ENCODE measurements at places on chromosomes 4 and X.

DNA sequence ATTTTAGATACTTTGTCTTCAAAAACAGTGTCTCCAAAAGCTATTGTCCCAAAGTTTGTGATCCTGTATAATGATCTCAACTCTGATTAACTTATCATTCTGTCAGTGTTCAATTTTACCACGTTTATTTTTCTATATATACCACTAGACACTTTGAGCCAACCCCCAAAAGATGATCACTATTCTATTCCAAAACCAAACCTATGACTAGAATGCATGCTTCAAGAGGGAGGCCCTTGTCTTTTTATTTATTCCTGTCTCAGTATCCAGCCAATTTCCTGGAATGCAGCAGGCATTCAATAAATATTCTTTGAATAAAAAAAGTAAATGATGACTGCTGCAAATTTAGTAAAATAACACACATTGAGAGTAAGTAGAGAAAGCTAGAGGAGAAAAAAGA is 275.6 kb downstream of the LDB2 start:
- no peak for DNase-seq

- no peak for DNase-seq
These were observed 55.9 kb downstream of the STARD8 start for GRCh38 chrX:68703369-68703768.

GRCh38 chr4:74583089-74583700 is 138.3 kb downstream of the AREG start:
- no peak for DNase-seq

DNA sequence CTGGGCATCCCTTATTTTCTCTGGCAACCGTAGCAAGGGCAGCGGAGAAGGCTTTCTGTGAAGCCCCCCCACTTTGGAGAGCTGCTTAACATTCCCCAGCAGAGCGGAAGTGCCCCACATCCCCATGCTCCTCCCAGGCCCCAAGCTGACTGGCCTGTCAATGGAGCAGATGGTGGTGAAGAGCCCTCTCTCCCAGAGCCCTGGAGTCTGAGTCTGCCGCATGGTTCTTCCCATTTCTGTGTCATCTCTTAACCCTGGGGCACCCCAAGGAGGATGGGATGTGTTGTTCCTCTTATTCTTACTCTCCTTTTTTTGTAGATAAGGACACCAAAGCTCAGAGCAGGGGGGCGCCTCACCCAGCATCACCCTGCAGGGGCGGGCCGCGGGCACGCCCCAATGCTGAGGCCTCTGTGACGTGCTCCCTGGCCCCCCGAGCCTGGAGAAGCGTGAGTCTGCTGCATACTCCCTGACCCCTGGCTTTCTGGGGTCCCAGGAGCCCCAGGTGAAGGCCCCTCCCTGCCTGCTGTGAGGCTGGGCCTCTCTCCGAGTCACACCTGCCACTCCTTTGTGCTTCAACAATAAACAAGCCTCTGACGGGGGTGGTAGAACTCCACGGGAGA is 35.9 kb downstream of the ADRA2C start:
- no peak for DNase-seq

DNA sequence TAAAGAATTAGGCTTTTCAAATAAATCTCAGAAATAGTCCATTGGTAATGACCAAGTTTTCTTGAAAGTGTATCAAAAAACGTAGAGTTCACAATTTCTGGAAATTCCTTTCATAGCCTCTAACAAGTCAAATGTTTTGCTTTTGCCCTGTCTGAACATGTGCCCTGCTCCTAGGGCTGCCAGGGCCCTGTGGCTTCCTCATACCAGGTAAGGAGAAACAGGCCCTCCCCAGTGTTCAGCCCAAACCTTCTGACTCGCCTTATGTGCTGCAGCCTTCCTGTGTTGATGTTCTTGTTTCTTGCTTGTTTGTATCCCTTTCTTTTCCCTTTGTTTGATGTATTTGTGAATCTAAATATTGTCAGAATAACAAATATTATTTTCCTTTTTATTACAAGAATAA is 146.1 kb upstream of the PACRGL start:
- no peak for DNase-seq

- DNase-seq = no peak
These were observed 3.3 kb downstream of the PDLIM5 start for GRCh38 chr4:94455081-94455480.

DNA sequence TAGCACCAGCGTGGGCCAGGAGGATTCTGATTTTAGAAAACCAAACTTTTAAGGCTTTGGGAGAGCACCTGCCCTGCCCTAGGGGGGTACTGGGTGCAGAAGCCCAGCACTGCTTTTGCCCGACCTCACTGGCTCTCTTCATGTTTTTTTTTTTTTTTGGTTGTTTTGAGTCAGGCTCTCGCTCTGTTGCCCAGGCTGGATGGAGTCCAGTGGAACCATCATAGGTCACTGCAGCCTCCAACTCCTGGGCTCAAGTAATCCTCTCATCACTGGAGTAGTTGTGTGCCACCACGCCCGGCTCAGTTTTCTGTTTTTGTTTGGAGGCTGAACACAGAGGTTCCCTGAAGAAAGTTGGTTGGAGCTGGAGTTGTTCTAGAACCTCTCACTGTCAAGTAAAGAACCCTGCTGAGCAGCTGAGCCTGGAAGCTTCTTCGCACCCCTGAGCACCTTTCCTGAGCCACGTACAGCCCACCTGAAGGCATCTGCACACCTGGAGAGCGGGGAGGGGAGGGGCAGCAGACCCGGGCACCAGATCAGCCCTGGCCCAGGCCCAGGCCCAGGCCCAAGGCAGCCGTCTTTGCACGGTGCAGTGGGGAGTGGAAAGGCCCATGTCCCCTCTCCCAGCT is 49.5 kb downstream of the SHROOM2 start:
- DNase-seq = no peak

DNA sequence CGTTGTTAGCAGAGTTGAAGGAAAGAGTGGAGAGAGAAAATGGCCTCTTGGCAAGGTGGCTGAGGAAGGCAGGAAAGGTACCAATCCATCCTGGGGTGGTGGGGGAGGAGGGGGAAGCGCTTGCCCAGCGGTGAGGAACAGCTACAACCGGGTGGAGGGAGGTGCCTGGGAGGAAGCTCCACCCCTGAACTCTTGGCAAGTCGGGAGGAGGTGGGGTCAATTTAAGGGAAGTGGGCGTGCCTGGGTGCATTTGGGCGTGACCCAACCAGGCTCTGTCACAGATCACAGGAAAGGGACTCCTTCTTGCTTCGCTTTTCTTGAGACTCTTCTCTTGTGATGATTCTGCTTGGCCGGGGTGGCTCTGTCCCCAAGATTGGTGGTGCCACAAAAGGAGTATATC is 41.7 kb downstream of the BCORL1 start:
- DNase-seq = peak; percentile 4

GRCh38 chrX:698206-698605 is 67.6 kb downstream of the SHOX start:
- no peak for DNase-seq

All from BJ (cell line).